ENCODE measurements at places on chromosomes 12 and 14.

DNA sequence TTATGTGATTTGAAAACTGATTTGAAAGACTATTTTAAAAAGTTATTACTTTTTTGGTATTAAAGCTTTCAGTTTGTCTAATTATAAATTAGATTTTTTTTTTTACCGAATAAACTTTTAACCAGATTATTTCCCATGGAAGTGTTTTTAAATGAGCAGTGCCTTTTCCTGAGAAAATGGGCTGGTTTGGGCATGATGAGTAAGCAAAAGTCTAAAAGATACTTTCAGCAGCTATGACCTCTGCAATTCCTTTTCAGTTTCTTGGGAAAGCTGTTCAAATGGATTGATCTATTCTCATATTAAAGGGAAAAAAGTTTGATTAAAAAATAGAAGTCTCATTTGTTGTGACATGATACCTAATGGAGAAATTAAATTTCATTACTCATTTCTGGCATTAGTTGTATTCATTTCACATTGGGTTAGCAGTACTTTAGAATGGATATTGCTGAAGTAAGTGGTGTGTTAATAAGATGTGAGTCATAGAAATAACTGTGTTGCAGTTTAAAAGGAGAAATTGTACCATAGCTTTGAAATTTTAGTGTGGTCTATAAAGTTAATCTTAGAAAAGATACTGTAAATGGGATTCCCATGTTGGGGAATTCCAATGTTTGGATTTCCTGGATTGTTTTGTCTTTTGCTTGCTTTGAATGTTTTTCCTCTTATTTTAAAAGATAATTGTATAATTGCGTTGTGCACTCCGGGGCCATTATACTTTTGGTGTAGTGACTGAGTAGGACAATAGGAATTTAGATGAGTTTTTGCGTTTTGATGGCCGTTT lies 21.0 kb downstream of the KTN1 start:
- DNase-seq, result no peak

DNA sequence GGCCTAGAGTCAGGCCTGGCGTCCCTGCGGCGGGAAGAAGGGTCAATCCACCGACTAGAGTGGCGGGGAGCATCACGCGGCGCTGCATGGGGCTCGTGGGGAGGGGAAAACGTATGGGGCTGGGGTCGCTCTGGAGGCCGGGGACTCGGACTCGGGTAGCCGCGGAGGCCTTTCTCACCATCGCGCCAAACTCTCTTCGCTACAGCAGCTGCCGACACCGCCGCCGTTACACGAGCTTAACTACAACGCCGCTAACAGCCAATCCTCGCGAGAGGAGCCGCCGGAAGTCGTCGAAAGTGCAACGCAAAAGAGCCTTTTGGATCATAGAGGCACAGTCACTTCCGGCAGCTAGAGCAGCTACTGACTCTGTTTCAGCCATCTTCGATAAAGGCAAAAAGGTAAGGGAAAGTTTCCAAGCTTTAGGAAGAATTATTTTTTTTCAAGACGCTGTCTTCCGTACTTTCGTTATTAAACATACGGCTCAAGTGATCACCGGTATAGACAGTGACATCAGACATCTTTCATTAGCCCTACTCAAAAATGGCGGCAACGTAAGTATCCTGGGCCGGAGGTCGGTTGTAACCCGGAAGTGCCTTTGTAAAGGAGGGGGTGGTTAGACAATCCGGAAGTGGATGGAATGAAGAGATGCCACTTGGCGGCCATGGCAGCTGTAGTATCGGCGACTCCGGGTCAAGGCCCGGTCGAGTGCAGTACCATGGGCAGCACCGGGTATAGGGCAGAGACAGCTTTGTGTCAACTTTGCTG lies at the start of the genes ERH and SLC39A9:
TSS of gene ERH (minus strand) at position 247 of the 765 bp plus-strand sequence. CDS start at position 181, 66 bp downstream.
TSS of gene SLC39A9 (plus strand) at position 640 of the 765 bp plus-strand sequence. CDS start 678 bp downstream, outside the sequence.
- peak; percentile 81 for DNase-seq

DNA sequence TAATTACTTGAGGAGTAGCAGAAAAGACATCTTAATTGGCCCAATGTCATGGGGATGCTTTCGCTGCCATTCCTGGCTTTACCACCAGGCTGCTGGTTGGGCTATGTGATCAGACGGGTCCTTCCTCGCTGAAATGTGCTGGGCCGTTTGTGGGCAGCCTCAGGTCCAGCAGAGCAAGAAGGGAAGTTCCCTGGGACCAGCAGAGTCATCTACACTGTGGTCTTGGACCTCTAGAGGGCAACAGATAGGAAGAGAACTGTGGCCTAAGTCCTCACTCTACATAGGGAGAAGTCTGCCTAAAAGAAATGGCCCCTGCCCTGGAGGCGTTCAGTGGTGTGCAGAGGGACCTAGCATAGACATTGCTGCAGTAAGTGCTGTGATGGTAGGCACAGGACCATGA lies 10.9 kb downstream of the EVL start:
- DNase-seq, result no peak

- peak; percentile 37 for DNase-seq
These were observed 643 bp downstream of the ZFC3H1 start for GRCh38 chr12:71662849-71663560.

DNA sequence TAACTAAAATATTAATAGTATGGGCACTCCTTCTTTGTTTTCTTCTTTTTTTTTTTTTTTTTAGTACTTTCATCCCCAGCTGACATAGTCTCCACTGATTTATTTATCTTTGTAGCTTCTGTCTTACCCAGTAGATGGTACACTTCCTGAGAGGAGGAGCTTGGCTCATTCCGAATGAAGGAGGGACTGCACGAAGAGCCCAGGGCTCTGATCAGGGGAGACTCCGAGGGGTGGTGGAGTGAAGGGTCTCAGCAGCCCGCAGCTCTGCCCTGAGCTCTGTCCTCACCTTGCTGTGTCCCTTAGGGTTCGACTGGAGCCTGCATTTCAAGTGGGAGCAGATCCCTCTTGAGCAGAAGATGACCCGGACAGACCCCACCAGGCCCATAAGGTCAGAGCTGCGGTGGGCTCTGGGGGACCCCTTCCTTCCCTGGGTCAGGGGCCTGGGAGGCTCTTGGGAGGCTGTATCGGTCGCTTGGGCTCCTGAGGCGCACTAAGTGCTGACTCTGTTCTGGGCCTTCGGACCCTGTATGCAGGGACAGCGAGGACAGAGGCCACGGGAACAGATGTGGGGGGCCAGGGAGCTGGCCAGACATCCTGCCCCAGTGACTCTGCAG lies 65.2 kb downstream of the ERH start:
- no peak for DNase-seq

DNA sequence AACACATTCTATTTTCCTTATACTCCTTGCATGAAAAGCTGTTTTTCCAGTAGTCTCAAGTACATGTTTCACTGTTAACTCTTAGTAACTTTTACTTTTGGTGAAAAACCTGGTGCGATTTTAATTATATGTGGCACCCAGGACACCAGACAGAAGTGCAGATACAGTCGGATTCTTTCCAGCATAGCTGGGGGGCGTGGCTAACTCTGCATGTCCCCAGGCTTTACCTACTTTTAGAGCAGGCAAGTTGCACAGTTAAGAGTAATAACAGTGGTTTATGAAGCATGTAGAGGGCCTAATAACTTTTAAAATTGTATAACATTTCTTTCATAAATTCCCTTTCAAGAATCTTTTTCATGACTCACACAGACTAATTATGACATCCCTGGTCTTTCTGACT lies 70.7 kb downstream of the HSD17B6 start:
- DNase-seq, result no peak

- DNase-seq, result no peak
These were observed 27.5 kb upstream of the OR6J1 start for GRCh38 chr14:22671622-22672021.

DNA sequence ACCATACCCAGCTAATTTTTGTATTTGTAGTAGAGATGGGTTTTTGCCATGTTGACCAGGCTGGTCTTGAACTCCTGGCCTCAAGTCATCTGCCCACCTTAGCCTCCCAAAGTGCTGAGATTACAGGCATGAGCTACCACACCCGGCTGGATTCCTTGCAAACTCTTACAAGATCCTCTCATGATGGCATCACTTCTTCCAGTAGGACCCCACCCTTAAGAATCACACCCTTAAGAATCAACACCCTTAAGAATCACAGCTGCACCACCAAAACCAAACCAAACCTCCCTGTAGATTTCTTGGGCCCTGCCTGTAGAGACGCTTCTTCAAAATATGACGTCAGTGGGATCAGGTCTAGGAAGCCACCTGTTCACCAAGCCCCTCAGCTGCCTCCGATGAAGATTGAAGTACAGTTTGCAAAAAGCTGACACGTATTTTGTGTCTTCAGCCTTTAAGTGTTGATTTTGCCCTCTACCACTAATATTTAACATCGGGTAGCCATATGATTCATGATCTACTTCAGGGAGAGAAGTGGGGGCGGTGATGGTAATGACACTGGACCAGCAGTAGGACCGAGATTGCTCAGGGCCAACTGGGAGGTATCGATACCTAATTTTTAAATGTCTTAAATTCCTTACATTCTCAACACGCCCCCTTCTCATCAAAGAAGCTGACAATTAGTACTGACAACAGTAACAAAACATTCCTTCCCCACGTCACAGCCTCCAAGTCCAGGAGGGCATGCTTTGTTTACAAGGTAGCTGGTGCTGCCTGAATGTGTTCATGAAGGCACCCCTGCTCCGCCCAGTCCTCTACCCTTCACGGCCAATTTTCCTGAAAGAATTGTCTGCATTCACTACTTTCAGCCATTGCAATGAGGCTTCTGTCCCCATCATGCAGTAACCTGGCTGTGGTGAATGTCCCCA lies 57.2 kb downstream of the ESRRB start:
- no peak for DNase-seq

DNA sequence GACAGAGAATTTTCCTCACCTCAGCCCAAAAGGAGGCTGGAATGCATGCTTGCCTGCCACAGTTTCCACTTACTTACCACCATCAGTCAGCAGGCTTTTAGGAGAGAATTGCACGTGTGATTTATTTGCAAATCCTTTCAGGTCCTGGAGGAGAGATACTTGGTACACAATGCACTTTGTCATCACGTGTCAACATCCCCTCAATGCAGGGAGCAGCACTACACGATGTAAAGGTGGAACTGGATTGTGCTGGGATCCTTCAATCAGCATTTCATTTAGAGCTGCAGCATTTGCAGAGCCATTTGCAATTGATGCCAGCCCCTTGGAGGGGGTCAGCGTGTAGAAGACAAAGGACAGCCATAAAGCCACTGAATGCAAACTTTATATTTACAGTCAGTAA lies 218.1 kb downstream of the GLT1D1 start:
- DNase-seq, result no peak

- DNase-seq, result no peak
These were observed 96.2 kb upstream of the NAP1L1 start for GRCh38 chr12:76180401-76181277.
